ENCODE measurements at places on chromosomes 12 and 14.

DNA sequence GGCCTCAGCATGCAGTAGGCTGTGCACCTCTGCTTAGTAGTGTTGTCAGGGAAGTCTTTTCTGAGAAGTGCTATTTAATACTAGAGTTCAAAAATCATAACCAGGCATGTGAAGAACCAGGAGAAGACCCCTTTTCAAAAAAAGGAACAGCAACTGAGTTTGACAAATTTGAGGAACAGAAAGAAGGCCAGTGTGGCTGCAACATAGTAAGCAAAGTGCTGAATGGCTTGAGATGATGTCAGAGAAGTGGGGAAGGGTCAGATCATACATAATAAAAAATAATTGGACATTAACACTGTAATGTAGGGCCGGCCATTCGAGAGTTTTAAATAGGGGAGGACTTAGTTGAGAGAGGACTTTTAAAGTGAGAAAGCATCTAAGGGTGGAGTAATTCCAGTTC, 11.1 kb upstream of the CNTN1 start:
- no peak for DNase-seq

GRCh38 chr12:81354327-81354932, 276.6 kb downstream of the ACSS3 start:
- no peak for DNase-seq

DNA sequence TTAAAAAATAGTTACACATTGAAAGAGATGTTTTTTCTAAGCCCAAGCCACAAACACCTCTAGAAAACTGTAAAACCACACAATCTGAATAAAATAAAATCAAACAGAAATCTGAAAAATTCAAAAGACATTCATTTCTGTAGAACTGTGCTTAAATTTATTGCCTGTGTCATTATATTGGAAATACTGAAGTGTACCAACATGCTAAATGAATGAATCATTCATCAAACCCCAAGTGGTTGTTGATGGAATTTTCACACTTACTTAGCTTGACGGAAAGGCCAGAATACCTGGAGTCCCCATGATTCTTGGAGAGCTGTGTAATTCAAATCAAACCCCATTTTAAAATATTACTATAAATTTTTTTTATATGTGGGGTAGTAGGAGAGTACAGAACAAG, 2.7 kb downstream of the KITLG start:
- no peak for DNase-seq

GRCh38 chr12:1758887-1759286, 61.5 kb upstream of the LRTM2 start:
- no peak for DNase-seq

DNA sequence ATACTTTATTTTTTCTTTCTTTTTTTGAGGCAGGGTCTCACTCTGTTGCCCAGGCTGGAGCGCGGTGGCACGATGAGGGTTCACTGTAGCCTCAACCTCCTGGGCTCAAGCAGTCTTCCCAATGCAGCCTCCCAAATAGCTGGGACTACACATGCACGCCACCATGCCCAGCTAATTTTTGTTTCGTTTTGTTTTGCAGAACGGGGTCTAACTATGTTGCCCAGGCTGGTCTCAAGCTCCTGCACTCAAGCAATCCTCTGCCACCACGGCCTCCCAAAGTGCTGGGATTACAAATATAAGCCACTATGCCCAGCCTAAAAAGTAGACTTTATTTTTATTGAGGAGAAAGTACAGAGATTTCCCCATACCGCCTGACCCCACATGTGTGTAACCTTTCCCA, 4.7 kb upstream of the MSI1 start:
- no peak for DNase-seq
